Activated T-cell treated with anti-CD3 and anti-CD28 coated beads for 4 hours (primary cell): ENCODE measurements at places on chromosomes 1 and 21.

- no peak for DNase-seq
Measured at GRCh38 chr1:77975386-77975785, 3.5 kb downstream of the FUBP1 start.

GRCh38 chr1:153903841-153904455 lies 18.8 kb downstream of the GATAD2B start:
- DNase-seq: no peak

DNA sequence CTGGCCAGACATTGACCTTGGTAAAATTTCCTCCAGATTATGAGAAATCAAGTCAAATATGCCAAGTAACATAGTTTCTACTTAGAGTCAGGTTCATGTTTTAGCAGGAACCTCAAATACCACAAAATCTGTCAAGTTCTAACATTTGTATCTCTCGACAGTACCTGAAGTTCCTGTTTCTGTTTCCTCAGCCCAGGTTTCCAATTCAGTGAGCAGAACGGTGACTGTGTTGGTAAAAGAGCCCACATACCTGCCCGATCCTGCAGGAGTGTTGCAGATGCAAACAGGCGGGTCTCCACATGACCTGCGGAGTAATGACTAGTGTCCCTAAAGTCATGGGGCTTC lies 57.9 kb upstream of the LGALS8 start:
- no peak for DNase-seq

- no peak for DNase-seq
Measured at GRCh38 chr1:104636581-104636980, 886.9 kb downstream of the AMY1C start.

GRCh38 chr1:200075522-200075921 lies 48.0 kb downstream of the NR5A2 start:
- DNase-seq: no peak

- DNase-seq: no peak
Measured at GRCh38 chr21:37370152-37371040, 3.8 kb downstream of the DYRK1A start.

DNA sequence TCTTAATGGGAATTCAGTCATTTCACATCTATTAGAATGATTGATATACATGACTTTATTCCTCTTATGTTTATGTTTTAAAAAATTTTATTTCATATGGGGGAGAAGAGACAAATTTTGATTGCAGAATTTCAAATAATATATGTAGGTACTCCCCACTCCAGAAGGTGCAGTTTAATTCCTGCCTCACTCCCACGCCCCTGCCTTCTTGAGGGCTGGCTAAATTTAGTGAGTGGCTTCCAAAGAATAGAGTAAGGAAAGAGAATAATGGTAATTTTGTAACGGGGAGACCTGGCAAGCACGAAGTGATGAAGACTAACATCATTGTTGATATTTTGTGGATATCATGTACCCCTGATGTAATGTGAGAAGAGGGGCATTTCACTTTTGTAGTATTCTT lies 94.7 kb upstream of the FAM78B start:
- no peak for DNase-seq

DNA sequence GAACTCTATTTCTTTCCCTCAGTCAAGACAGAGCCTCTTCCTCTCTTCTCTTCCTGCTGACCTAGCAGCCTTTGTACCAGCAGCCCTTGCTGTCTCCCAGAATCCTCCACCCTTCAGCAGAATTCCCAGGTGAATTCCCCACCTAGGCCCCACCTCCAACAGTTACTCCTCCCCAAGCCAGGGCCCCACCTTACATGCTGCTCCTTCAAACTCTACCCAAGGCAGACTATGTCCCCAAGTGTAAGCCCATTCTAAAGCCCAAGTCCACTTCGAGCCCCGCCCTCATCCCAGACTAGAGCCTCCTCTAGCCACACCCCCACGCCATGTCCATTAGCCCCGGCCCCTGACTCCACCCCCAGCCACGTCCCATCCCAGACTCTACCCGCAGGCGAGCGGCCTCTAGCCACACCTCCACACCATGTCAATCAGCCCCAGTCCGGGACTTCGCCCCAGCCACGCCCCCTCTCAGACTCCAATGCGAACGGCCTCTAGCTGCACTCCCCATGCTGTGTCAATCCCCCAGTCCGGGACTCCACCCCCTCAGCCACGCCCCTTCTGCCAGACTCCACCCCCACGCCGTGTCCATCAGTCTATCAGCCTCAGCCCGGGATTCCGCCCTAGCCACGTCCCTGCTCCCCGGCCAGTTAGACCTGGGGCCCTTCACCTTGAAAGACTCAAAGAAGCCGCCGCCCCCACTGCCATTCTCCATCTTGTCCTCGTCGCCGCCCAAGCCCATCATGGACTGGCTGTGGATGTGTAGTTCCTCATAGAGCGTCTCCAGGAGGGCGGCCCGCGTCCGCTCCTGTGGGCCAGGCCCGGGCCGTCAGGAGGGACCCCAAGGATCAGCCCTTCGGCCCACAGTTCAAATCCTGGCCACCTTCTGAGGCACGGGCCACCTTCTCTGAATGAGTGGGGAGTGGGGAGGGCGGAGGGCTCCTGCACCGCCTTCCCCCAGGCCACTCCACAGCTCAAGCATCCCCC lies 61.3 kb downstream of the RAP1GAP start:
- peak; percentile 12 for DNase-seq

GRCh38 chr21:15568516-15568915 lies 161.3 kb upstream of the USP25 start:
- no peak for DNase-seq

GRCh38 chr1:65844296-65844695 lies 51.6 kb downstream of the PDE4B start:
- no peak for DNase-seq
